ENCODE measurements at places on chromosomes 3 and 15.

DNA sequence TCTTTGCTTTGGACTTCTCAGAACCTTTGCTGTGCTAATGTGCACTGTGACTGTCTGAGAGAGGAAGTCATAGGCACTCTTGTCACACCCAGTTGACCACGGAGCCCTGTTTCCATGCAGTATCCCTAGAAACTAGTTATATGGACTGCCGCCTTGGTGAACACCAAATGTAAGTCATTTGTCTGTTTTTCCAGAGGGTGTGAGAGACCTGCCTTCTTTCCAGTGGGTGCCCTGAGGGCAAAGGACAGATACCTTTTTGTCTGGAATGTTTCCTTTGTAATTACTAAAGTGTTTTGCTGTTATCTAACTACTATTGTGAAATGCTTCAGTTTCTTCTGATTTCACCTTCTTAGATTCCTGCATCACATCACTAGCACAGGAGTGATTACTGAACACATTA lies 91.8 kb downstream of the LARS2 start:
- DNase-seq = no peak

GRCh38 chr3:189132231-189132671 lies 39.5 kb upstream of the TPRG1 start:
- DNase-seq = peak; percentile 51

DNA sequence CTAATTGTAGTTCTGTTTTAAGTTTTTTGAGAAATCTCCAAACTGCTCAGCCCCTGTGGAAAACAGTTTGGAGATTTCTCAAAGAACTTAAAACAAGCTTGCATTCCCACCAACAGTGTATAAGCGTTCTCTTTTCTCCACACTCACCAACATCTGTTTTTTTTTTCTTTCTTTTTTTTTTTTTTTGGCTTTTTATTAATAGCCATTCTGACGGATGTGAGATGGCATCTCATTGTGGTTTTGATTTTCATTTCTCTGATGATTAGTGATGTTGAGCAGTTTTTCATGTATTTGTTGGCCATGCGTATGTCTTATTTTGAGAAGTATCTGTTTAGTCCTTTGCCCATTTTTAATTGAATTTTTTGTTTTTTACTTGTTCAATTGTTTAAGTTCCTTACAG lies 73.1 kb upstream of the COL8A1 start:
- DNase-seq = no peak

DNA sequence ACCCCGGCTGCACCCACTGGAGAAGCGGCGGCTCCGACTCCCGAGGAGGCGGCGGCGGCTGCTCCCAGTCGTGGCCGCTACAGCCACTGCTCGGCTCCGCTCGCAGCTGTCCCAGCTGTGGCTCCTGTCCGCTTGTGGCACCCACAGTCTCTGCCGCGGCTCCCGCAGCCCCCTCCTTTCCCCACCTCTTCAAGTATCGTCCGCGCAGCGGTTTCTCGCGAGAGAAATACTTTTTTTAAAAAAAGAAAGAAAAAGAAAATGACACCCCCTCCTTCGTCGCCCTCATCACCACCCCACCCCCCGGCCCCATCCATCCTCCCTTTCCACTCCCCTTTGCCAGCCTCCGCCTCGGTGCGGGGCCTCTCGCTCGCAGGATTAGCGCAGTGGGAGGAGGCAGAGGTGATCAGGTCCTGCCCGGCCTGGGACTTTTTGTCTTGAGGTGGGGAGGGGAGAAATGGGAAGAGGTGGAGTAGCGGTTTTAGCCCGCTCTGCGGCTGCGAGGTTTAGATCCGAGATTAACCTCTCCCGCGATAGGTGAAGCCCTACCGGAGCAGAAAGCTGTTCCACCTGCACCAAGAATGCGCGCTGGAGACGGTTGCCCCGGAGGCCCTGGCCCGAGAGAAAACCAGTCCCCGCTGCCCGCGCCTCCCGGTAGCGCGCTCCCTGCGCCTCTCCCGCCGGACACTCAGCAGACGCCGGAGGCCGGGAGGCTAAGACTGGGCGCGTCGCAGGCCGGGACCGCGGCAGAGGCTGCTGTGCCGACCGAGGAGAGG lies at the start of gene FBN1:
Gene FBN1, minus strand, starts transcription at position 152 of the 773 bp plus-strand sequence. CDS start 940 bp downstream, outside the sequence.
- DNase-seq = peak; percentile 83

DNA sequence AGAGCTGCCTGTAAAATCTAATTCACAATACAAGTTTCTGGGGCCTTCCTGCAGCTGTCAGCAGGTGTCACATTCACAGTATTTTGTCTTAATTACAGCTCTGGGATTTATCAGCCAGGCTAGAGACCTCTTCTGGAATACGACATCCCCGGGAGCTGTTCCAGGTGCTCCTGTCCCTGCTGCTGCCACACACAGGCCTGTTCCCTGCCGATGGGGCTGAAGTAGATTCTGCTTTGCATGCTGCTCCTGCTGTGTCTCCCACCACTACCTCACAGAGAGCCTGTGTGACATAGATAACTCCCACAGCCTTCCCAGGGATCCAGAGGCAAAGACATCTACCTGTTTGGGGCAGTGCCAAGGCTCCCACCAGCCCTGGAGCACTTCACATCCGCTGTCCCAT lies 20.4 kb downstream of the COLQ start:
- no peak for DNase-seq

- no peak for DNase-seq
These were observed 27.7 kb upstream of the DCP1A start for GRCh38 chr3:53375019-53375418.

DNA sequence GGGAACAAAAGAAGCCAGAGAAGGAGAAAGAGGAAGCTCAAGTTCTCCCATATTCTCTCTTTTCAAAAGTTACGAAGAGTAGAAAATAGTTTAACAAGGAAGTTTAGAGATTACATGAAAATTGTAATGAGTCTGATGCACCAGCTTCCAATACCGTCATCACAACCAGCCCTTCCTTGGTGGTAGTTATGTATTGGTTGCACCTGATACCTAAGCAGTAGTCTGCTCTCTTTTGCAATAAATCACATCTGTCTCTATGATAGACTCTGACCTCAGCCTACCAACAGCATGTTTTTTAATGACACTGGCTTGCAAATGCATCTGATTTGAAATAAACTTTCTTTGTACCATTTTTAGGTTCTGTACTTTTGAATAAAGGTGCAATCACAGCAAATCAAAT lies 575.8 kb downstream of the FHIT start:
- DNase-seq = no peak

DNA sequence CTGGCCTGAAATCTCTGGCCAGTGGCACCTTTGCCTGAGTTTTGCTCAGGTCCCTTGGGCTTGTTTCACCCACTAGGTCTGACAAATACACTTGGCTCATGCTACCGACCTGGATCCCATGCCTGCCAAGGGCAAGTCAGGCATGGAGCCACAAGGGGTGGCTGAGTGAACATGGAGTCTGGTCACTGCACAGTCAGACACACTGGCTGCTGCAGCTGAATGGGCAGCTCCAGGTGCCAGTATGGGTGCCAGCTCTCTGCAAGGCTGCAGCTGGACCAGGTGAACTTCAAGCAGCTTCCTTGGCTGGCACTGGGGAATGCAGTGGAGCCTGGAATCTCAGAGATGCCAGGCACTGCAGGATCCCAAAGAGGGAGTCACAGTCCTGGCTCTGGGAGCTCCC lies 170.3 kb downstream of the NECTIN3 start:
- DNase-seq = no peak

- DNase-seq = peak; percentile 35
These were observed 16.5 kb upstream of the TIMP4 start for GRCh38 chr3:12175137-12175593.

GRCh38 chr3:131250466-131250865 lies 131.1 kb upstream of the NUDT16 start:
- DNase-seq = no peak

DNA sequence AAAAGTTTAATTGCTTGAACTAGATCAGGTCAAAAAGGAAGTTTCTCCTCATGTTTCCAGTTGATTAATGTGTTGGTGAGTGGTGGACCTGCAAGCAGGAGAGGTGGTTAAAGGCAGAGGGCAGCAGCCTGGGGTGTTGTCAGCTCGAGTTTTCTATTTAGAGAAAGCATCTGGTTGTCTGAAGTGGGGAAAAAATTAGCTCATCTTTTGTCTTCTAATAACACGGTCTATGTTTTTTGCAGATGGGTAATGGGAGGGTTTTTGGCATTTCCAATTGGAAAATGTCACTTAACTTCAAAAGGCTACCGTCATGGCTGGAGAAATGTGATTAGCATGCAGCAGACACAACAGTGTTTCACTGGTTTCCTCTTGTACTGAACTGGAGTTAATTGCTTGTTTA lies 122.6 kb downstream of the ITPR1 start:
- no peak for DNase-seq

Data from T1000 (cell line).